ENCODE measurements at places on chromosomes 2 and 18. TPM values are rescaled to one million over a fixed set of nuclear protein-coding genes. Genes with fewer than 3 reads are reported as not detected.

SCYGR1 gene
- total RNA-seq: not detected

LRRC30 gene
- total RNA-seq: not detected

LAMA3 gene
- not detected for total RNA-seq

CHMP3 gene
- total RNA-seq: 83.3 TPM

PARD6G gene
- 0.25 TPM for total RNA-seq

DSG1 gene
- not detected for total RNA-seq

PLEKHH2 gene
- total RNA-seq: 6.4 TPM

NETO1 gene
- 1.7 TPM for total RNA-seq

SPTBN1 gene
- total RNA-seq: 190 TPM

LINC00305 gene
- total RNA-seq: not detected

SLC8A1 gene
- total RNA-seq: 0.34 TPM

CSRNP3 gene
- not detected for total RNA-seq

APOB gene
- total RNA-seq: not detected

IL1R1 gene
- total RNA-seq: 0.29 TPM

POTEI gene
- total RNA-seq: not detected

LPIN1 gene
- 82.4 TPM for total RNA-seq

TRMT61B gene
- total RNA-seq: 24.3 TPM

All from naive thymus-derived CD8-positive, alpha-beta T cell (primary cell).